ENCODE measurements at places on chromosomes 5 and 9. TPM values are rescaled to one million over a fixed set of nuclear protein-coding genes. Genes with fewer than 3 reads are reported as not detected.
A peak's percentile ranks its signal among the peaks of the same experiment; 100 is the strongest.

GRCh38 chr5:122007546-122007945 lies 45.8 kb downstream of the SRFBP1 start:
- DNase-seq = no peak

GRCh38 chr9:134725605-134725940 lies 84.0 kb downstream of the COL5A1 start:
- no peak for DNase-seq

- DNase-seq = no peak
Observed at GRCh38 chr5:117880932-117881331, 1107.4 kb downstream of the DTWD2 start.

DNA sequence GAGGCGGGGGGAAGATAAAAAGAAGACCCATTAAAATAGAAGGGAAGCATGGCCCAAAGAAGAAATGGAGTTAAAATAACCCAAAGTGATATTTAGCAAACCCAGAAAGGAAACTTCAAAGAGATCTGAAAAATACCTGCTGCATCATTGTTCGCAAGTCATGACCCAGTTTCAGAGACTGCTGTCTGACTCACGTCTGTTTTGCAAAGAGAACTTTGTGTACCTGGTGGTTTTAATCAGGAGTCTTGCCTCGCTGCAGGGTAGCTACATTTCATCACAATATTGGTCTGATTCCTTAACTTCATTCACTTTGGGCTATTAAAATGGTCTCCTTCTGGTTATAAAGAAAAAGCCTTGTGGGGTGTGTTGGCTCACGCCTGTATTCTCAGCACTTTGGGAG lies 461.1 kb upstream of the DAP start:
- no peak for DNase-seq

DNA sequence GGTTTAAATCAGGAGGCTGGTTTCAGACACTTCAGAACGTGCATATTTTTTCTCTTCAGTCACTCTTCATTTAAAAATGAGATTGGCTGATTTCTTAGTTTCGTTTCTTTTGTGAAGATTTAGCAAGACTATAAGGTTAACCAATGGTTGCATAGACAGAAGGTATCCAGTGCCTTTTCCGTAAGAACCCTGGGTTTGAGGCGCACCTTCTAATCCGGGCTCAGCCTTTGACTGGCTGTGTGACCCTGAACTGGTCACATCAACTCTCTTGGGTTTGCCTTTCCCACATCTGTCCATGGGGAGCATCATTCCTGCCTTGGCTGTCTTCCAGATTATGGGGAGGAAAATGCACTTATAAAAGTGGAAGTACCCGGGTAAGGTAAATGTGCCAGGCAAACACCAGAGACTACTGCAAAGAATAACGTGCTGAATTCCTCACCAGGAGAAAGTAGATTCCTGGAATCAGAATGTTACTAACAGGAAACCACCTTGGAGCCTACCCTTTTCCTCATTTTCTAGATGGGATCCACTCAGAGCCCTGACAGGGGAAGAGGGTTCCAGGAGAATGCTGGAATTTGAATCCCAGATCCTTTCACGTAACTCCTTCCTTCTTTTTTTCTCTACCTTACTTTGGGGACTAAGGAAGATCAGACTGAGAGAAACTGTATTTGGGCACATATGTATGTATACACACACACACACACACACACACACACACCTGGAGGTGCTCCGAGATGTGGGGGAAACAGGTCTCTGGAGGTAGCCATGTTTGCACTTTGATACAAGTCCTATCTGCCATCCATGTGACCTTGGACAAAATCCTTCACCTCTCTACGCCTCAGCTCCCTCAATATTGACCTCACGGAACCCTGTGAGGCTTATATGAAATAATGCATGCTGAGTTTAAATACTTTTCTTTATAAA lies 6.8 kb downstream of the HAND1 start:
- no peak for DNase-seq

- DNase-seq = no peak
Observed at GRCh38 chr5:111280282-111280951, 56.2 kb downstream of the CAMK4 start.

DNA sequence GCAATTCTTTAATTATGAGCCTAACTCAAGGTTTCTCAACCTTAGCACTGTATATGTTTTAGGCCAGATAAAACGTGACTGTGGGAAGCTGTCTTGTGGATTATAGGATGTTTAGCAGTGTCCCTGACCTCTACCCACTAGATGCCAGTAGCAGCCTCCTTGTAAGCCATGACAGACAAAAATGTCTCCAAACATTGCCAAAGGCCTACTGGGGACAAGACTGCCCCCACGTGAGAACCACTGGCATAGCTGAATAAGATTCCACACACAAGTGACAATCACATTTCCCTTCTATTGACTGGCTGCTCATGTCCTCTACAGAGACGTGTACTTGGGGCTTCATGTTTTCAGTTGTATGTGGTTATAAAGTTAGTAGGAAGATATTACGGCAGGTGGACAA lies 55.4 kb downstream of the GOLM1 start:
- no peak for DNase-seq

- DNase-seq = no peak
Observed at GRCh38 chr5:149851211-149851610, 93.4 kb downstream of the PDE6A start.

GRCh38 chr5:74336297-74336696 lies 304.2 kb downstream of the ENC1 start:
- DNase-seq = no peak

- no peak for DNase-seq
Observed at GRCh38 chr5:13625616-13626198, 318.8 kb downstream of the DNAH5 start.

GRCh38 chr5:126044111-126044668 lies 379.0 kb upstream of the GRAMD2B start:
- DNase-seq = peak; percentile 32

DNA sequence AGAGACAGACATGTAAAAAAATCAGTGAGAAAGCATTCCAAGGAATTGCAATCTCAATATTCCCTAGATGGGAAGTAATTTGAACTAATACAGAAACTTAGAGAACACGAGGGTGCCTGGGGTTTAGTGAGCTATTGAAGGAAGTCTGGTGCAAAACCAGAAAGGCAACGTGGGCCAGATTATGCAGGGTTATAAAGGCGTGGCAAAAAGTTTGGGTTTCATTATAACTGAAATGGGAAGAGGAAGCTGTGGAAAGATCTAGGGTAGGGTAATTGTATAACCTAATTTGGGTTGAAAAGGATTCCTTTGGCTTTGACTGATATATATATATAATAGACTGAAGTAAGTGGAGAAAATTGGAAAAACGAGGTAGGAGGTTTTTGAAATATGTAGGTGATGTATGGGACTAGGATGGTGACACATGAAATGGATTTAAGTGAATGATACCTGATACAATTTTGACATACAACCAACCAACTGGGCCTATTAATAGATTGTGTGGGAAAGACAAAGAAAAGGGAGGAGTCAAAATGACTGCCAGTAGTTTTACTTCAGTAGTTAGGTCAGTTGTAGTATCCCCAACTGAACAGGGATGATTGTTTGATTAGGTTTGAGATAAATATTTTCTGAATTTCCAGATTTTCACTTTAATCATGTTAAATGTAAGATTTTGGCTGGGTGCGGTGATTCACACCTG lies 65.3 kb downstream of the FAM174A start:
- no peak for DNase-seq

- no peak for DNase-seq
Observed at GRCh38 chr9:109022873-109023272, 9.6 kb upstream of the CTNNAL1 start.

DNA sequence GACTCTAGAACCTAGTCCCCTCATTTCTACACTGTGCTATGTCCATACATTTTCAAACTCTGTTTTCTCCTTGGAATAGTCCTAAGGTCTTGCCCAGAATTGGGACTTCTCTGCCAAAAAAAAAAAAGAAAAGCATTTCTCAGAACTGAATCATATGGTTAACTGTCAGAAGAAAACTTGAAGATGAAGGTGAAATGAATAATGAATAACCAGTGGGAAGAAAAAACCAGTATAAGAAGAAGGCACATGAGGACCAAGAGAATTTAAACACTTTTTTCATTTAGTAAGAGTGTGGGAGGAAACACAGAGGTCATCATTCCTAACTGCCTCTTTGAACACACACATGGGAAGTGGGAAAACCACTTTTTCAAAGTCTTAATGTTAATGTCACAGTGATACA lies 197.7 kb downstream of the PRELID2 start:
- no peak for DNase-seq

- DNase-seq = no peak
Observed at GRCh38 chr5:118857700-118858099, 130.6 kb downstream of the DTWD2 start.

- DNase-seq = no peak
Observed at GRCh38 chr5:142175039-142175438, 66.5 kb downstream of the NDFIP1 start.

DNA sequence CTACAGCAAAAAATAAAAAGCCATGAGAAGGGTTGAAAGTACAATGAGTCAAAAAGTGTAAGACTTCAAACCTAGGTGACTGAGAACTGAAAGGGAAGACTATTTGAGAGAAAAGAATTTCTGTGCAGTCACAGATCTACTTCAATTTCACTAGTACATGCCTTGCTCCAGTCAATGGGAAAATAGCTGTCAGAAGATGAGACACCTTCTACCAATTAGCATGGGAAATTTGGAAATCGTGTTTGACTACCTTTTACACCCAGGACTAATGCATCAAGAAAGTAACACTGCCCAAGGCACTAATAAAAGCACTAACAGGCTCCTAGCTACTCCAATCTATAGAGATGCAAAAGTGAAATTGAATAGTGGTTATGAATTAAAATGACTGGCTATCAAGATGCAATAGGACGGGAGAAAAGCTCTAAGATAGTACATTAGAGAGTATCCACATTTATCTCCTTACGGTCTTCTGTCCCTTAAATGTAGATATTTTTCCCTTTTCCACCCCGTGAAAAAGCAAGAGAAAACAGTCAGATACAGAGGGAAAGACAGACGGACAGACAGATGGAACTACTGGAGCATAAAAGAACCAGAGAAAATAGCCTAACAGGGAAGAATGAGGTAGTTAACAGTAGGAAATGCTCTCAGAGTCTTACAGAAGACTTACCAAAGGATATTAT lies 15.2 kb downstream of the ERP44 start:
- DNase-seq = no peak

DNA sequence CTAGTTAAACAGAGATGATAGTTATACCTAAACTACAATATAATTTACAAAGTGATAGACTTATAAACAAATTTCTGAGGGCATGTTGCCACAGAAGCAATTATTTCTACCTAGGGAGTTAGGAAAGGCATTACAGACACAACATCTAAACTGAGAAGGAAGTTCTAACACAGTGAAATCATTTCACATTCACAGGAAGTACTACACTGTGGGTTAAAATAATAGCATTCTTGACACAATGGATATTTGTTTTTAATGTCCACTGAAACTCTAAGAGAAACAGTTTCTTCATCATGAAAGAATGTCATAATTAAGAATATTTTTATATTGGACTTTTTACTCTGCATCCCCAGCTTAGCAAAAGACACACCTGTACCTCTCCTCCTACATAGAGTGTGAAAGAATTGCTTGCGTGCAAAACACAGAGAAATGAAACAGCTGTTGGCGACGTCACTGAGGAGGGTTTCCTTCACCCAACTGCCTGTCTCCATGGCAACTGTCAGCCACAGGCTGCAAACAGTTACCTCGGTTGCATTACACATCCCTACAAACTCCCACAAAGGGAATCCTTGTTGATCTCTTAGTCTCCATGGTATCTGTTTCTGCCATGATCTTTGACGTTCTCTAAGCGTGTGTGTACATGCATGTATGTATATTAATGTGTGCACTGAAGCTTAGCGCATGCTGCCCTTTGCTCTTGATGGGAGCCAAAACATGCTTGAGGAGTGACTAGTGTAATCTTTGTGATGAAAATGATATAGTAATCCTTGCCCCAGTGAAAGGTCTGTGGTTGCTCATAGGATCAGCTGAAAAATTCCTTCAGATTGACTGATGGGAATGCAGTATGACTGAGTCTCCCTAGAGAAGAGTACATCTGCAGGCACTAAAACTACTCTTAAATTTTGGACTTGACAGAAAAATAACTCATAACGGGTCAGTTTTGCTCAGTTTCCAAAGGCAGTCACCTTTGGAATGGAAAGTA lies 168.5 kb downstream of the ACTL7B start:
- peak; percentile 54 for DNase-seq

GRCh38 chr9:121885345-121885901 lies 207.7 kb downstream of the TTLL11 start:
- no peak for DNase-seq

DNA sequence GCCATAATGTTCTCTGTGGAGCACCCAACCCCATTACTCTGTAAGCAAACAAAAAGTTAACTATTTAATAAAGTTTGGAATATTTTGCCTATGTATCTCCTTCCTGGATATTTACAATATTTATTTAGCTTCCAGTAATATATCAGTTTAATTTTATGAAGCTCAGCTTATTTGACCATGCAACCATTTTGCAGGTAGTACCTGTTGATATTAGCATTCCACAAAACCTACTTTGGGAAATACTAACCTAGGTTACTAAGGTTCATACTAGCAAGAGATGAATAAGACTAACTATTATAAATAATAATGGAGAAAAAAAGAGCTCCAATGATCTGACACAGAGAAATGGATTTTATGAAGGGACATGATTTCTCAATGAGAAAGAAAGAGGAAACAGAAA lies 506.4 kb downstream of the PDE4D start:
- no peak for DNase-seq

- DNase-seq = no peak
Observed at GRCh38 chr5:115639377-115639776, 13.5 kb upstream of the TMED7 start.

DNA sequence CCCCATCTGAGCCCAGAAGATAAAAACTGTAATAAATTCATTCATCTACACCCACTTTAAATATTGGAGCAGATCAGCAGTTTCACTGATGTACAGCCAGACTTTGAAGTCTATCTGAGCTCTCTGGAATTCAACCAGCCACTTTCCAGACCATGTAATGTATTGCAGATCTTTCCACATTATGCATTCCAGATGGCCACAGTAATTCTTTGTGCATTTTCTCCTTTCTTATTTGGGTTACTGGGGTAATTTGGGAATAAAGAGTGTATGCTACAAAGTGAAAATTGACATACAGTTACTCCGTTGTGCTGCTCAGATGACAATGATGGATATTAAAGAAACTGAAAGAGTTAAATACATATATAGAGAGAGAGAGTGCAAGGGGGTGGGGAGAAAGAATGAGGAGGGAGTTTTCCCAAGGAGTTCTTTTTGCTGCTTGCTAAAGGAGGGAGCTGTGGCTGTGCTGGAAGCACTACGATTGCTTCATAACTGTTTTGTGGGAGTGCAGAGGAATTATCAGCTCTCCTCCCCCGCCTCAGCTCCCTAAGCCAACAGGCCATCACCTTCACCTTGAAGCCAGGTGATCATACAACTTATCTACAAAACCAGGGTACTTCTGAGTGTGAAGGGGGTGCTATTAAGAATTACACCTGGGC lies 152.8 kb downstream of the GAS1 start:
- no peak for DNase-seq

Gene PCDHGA10
- 6.0 TPM for total RNA-seq

Gene C7
- total RNA-seq = 0.13 TPM

Gene PCDHGB2
- 1.2 TPM for total RNA-seq

Gene C9
- total RNA-seq = not detected

Gene SPINK7
- not detected for total RNA-seq

Gene CCNH
- total RNA-seq = 57.4 TPM

Gene SPINK4
- not detected for total RNA-seq

Gene TLX3
- 0.58 TPM for total RNA-seq

Gene GHR
- total RNA-seq = 0.63 TPM

Gene PKD2L2
- total RNA-seq = not detected

Gene GRAMD2B
- 44.2 TPM for total RNA-seq

Gene SH2D3C
- total RNA-seq = 0.17 TPM

Data from kidney epithelial cell (primary cell).